ENCODE measurements at places on chromosomes 6 and 20.

DNA sequence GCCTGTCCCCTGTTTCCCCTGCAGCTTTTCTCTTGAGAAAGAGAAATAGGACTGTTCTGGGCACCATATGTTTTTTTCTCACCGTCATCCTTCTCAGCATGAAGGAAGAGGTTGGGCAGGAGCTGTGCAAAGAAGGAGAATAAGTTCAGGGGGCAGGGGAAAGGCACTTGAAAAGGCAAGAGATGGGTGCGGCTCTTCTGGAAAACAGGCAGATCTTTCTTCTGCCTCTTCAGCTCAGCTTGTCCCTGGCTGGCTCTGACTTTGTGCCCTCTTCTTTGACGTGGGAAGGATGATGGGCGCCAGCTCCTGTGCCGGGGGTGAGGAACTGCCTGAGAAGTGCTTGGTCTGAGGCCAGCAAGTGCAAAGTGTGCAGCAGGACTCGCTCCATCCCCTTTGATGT lies 206.5 kb downstream of the DOK5 start:
- no peak for DNase-seq

DNA sequence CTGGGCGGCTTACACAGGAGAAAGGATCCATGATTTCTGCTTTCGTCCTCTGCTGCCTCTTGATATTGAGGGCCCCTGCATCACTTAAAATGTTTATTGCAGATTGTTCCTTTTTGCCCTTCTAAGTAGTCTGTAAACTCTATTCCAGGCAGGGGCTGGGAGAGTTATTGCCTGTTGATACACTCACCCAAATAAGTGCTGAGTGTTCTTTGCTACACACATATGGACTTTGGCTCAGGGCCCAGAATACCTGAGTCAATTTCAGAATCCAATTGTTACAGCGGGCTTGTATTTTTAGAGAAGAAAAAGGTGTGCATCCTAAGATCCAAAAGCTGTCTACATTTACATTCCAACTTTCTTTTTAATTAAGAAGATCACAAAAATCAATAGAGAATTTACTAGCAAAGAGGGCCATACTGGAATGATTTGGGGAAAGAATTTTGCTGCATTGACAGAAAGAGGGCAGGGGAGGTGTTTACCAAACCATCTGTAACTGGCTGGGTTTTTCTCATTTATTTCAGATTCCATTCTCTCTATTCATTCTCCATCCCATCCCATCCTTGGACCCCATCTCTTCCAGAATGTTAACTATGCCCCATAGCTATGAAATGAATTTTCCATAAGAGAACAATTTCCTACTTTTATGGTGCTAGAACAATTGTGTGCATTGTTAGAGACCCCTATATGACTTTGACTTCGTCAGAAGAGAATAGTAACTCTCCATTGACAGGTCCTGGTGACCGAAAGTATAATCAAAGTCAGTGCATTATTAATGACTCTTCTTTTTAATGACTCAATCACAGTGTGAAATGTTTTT lies 959.9 kb upstream of the FLRT3 start:
- DNase-seq, result no peak

DNA sequence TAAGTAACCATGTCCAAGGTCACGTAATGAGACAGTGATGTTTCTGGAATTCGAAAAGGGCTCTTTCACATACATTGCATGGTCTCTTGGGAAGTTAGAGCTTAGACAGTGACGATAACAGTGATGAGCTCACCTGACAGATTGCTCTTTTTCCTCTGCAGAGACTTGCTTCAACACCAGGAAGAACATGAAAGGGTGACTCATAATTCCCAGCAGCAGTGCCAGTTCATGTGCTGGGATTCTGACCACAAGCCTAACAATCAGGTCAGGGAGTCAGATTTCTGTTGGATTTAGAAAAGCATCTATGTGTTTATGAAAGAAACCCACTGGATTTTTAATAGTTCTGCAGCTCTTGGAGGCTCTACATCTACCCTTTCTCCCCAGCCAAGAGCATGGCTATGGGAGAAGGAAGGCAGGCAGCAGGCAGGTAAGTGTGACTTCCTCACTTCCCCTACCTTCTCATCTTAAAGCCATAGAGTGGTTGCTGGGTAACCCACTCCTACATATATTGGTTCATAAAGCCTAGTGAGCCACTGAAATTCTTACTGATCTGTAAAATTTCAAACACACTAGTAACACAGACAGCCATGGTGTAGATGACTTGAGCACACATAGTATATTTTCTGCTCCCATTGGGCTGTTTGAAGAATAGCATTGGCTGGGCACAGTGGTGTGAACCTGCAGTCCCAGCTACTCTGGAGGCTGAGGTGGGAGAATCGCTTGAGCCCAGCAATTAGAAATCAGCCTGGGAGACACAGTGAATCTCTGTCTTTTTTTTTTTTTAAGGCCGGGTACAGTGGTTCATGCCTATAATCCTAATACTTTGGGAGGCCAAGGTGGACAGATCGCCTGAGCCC lies 44.4 kb upstream of the LOC128125822 start:
- DNase-seq, result no peak

DNA sequence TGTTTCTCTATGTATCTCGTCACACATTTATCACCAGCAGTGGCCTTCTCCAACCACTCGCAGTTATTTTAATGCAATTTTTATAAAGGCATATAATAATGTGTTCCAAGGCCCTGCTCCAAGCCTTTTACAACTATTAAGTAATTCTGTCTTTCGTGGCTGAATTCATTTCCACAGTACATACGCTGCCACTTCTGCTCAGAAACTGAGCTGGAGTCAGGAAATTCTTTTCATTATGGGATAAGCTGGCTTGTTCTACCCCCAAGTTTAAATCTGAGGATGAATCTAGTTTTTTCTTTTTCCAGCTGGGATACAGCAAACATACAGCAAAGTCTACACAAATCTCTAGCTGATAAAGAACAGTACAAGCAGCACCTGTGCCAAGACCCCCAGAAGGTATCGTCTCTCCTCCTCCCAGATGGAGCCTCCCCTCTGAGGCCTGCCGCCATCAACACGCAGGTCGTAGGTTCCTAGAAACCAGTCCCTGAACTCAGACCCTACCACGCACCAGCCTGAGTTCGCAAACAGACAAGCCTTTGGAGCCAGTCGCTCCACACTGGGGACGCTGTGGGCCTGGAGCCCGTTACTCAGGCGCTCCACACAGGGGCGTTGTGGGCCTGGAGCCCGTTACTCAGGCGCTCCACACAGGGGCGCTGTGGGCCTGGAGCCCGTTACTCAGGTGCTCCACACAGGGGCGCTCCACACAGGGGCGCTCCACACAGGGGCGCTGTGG lies 263.5 kb downstream of the THBS2 start:
- no peak for DNase-seq

- no peak for DNase-seq
These were observed 104.9 kb upstream of the NXT1 start for GRCh38 chr20:23245553-23246181.

GRCh38 chr20:10381477-10381876 lies 52.5 kb downstream of the MKKS start:
- no peak for DNase-seq

DNA sequence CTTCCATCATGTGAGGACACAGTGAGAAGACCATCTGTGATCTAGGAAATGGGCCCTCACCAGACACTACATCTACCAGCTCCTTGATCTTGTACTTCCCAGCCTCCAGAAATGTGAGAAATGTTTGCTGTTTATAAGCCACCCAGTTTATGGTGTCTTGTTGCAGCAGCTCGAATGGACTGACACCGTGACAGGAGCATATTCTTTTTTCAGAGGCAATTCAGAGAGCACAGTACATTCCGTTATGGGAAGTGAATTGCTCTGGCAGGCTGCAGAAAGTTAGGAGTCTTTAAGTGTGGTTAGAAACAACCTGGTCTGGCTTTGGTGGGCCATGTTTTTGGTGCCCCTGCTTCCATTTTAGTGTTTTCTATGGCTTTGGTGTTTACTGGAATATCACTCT lies 75.1 kb downstream of the FIG4 start:
- no peak for DNase-seq

DNA sequence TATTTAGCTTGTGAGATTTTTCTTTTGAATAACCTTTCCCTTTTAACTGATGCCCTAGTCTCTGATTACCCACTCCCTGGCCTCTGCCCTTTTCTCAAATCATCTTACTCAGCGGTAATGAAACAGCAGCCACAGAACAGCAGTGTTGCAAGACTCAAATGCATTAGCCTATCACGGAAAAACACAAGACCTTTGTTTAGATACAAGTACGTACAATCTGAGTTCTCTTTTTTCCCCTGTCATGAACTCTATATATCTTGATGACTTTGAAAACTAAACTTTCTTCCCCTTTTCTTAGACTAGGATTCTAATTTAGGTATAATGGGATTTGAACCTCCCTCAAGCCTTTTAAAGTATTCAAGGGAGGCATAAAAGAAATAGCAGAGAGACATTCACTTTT lies 1034.9 kb downstream of the EYS start:
- DNase-seq, result no peak

- no peak for DNase-seq
These were observed 87.7 kb downstream of the CDH22 start for GRCh38 chr20:46220455-46221207.

DNA sequence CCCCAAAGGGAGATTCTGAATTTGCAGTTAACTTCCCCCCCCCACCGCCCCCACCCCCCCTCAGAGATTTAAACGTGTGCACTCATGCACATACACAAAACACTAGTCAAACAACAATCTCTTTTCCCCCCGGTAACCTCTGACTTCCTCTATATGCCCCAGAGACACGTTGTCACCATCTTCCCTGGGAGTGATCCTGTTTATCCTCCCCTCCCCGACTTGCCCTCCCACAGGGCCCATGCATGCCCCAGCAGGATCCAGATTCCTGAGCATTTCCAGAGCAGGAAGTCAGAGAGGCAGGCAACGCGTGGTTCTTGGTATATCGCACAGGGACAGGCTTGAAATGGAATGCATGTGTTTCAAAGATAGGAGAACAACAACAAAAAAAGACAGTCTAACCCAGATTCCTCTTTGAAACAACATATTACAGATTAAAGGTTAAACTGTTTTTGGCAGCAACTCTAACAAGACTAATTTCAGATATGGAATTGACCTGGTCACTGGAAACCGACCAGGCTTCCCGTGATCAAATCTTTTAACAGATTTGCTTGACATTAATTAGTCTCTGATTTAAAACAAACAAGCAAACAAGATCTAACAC lies 1.3 kb downstream of the BLCAP start:
- DNase-seq, result no peak

DNA sequence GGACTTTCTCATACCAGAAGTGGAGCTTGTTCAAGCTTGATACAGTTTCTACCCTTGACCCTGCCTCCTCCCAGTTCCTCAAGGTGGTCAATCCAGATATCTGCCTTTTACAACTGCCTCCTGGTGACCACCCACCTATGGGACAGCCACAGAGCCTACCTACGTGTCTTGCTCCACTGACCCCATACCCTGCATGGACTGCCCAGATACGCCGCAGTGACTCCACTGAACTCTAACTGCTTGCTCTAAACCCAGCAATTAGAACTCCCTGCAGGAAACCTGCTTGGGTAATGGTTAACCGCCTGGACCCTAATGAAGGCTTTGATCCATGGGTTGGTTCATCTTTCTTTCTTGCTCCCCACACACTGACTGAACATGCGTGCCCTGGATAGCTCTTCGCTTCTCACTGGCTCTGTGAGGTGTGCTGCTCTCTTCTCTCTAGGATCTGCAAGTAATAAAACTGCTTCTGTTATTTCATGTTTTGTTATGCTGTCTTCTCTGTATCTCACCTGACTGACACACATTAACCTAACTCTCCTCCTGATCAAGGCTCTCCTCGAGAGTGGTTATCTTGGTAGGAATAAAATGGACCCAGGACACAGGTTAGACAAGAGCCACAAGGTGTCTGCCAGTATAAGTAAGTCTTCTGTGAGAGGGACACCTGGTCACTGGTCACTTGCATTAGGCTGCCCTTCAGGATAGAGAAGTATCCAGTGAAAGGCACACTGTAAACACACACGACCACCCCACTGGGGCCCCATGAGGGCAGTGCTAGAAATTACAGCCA lies 79.2 kb downstream of the CHD6 start:
- DNase-seq, result no peak

DNA sequence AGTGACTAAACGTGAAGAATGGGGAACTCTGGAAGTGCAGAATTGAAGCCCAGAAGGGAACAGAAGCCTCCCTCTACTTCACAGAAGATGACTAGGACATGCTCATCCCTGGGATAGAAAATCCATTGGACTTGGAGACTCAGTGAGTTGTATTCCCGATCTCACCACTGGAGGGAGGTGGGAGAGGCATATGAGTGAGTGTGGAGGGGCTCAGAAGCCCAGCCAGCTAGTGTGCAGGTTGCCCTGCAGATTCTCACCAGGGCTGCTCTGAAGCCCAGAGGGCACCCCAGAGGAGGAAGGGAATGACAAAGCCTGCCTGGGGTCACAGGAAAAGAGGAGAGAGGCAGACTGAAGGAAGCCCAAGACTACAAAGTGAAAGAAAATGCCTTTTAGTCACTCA lies 42.1 kb upstream of the HLA-E start:
- no peak for DNase-seq

GRCh38 chr6:149317644-149318571 lies at the start of gene TAB2:
Gene TAB2, plus strand, starts transcription at chr6:149317712. Its CDS starts 52,286 bp downstream, at chr6:149369998.
- peak; percentile 67 for DNase-seq

DNA sequence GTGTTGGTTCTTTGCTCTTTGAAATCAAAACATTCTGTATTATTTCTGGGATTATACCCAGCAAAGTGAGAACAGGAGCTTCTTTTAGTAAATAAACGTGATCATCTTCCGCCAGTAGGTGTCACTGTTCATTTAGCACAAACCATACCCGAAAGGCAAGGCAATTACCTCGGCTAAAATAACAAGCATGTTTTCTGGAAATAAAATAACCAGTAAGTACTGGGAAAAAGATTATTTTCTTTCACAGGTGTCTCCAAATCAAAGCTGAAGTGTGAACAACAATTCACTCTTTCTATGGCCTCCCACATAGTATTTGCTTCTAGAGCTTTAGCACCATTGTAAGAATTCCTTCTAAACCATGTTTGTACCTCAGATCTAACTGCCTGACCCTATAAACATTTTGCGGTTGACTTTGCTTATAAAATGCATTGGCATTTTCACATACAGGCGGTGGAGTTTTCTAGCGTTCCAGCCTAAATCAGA lies 144.6 kb upstream of the AGPAT4 start:
- DNase-seq, result no peak

GRCh38 chr6:32622545-32623401 lies 14.4 kb upstream of the HLA-DQA1 start:
- peak; percentile 4 for DNase-seq

GRCh38 chr20:56443654-56444540 lies 24.5 kb upstream of the RTF2 start:
- no peak for DNase-seq

DNA sequence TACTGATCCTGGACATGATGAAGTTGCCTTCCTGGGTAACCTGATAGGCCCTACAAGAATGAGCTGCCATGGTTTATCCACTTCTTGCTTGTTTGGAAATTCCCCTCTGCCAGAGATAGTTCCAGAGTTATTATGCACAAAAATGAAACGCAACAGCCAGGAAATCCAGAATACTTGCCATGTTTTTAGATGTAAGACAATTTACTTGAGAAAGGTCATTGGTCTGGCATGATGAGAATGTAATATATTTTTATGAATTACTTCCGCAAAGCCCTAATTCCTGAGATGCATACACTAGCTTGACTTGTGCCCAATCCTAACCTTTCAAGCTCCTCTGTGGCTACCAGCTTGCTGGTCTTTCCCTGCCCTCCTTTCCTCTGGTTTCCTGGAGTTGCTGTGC lies 27.9 kb upstream of the NT5E start:
- DNase-seq, result no peak

- DNase-seq, result no peak
These were observed 66.7 kb upstream of the TSHZ2 start for GRCh38 chr20:52905241-52905994.

- no peak for DNase-seq
These were observed 30.5 kb upstream of the HFE start for GRCh38 chr6:26056583-26057350.
